Inflammatory macrophage (primary cell): ENCODE measurements at places on chromosomes 6 and 20.

GRCh38 chr6:23420659-23421350 lies 705.2 kb upstream of the NRSN1 start:
- DNase-seq = no peak

GRCh38 chr20:19970256-19970765 lies 46.9 kb upstream of the NAA20 start:
- no peak for DNase-seq

DNA sequence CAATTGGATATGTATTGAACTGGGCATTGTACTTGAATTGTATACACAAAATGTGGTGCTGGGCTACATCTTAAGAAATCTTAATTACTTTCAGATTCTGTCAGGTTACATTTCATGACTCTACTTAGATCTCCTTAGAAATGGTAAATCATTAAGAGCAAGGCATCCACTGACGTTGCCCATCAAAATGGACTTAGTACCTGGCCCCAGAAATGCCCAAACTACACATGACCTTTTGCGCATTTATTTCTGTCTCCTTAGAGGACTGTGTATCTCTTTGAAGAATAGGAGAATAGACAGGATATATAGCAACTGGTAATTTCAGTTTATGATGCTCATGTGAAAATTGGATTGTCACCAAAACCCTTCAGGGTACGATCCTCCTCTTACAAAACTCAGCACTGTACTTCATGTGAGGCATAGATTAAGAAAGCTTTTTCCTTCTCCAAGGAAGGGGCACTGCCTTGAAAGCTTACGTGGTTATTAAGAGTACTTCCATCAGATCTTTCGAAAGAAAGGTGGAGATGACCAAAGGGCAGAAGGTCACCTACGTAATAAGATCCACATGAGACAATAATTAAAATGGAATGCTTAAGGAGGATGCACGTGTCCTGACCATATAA lies 61.4 kb upstream of the BMP2 start:
- no peak for DNase-seq

GRCh38 chr20:63091901-63092659 lies 85.3 kb upstream of the BHLHE23 start:
- DNase-seq = no peak

- DNase-seq = no peak
Observed at GRCh38 chr6:160202411-160202810, 56.2 kb downstream of the SLC22A2 start.

DNA sequence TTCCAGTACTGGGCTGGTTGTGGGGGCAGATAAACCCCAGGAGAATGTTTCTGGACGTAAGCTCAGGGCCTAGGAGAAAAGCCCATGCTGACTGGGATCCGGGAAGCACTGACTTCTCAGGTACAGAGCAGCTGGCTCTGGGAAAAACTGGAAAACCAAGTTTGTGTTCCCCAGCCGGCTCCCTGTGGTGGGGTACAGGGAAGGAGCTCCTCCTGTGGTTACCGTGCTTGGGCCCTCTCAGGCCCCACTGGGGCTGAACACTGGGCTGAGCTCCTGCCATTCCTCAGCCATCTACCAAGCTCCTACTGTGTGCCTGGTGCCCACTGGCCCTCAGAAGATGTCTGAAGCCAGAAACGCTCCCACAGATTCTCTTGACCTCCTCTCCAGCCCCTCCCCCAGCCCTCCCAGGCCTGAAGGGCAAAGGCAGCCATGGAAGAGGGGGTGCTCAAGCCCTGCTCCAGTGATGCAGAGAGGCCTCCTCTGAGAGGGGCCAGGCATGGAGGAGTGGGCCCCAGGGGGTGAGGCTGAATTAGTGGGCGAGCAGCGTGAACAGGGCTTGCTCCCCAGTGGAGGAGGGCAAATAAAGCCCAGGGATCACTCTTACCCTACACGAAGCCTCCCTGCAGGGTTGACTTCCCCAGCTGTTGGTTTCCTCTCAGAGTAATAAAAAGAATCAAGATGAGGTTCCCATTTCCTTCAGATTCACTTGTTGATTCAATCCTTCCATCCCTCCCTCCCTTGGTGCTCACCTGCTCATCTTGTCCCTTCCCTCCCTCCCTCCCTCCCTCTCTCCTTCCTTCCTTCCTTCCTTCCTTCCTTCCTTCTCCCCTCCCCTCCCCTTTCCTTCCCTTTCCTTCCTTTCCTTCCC lies 100.0 kb downstream of the VEGFA start:
- DNase-seq = no peak

DNA sequence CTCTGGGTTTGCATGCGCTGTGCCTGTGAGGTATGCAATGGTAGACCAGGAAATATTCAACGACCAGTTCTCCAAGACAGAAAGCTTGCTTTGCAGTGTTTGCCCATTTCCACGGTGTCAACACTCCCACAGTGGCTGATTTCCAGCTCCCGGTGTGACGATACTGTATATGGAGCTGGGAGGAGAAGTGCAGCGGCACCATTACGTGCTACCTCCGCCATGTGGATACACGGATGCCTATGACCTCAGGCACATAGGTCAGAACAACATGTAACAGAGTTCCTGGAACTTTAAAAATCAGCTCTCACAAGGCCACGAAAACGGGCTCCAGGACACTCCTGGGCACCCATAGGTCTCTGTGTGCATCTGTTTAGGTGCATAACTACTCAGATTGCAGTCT lies 51.1 kb downstream of the NFATC2 start:
- no peak for DNase-seq

DNA sequence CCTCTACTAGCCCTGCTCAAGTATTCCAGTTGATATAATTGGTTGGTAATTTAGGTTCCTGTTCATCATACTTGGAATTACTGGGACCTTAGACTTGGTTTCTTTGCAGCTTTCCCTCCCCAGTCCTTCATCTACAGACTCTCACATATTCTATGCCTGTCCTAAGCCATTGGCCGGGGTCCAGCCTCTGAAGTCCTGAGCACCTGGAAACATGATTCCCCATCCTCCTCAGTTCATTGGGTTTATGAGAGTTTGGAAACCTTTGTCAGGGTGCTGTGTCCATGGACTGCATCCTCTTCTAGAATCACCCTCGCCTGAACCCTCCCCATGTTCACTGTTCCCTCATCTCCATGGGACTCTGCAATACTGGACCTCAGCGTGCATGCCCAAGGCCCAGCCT lies 8.8 kb downstream of the GSTA2 start:
- DNase-seq = no peak

GRCh38 chr20:38128691-38129090 lies 36.4 kb downstream of the TGM2 start:
- DNase-seq = no peak

DNA sequence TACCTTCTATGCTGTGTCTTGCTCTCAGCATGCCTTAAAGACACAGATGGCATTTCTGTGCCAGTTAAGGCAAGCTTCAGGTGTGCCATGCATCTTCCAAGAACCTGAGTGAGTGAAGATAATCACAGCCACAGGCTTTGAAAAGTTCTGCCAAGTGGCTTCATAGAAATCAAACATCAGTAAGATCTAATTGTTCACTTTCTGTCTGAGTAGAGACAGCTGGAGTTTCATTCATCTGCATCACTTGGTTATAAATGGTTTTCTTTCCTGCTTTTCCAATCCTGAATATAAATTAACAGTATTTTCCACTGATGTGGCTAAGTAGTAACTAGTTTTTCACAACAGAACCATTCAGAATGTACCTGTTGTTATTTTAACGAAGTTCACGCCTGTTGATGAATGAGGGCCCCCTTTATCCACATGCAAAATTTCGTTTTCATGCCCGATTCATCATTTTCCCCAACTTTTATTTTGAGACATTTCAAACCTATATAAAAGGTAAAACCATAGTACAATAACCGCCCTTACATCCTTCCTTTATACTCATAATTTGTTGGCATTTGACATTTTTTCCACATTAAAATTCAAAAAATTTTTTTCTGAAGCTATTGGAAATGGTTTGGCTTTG lies 38.6 kb upstream of the KCNG1 start:
- no peak for DNase-seq

GRCh38 chr6:116136933-116137340 lies 11.0 kb upstream of the COL10A1 start:
- DNase-seq = no peak

DNA sequence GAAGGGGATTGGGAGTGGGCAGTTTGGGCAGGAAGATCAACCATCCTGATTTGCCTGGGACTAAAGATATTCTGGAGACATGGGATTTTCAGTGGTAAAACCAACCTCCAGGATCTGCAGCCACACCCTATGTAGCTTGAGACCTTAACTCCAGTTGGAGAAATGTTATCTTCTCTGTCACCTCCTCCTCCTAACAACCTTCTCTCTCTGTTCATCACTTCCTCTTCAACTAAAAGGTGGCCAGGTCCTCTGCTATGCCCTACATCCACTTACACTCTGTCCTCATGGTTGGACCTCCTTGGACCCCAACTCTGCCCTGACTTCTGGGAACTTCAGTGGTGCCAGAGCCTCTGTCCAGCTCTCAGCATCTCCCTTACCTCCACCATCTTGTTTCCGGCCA lies 42.0 kb upstream of the SLC9A8 start:
- no peak for DNase-seq

- no peak for DNase-seq
Observed at GRCh38 chr6:42460883-42461282, 9.2 kb upstream of the TRERF1 start.

- DNase-seq = no peak
Observed at GRCh38 chr6:108883172-108883571, 35.0 kb downstream of the ARMC2 start.

DNA sequence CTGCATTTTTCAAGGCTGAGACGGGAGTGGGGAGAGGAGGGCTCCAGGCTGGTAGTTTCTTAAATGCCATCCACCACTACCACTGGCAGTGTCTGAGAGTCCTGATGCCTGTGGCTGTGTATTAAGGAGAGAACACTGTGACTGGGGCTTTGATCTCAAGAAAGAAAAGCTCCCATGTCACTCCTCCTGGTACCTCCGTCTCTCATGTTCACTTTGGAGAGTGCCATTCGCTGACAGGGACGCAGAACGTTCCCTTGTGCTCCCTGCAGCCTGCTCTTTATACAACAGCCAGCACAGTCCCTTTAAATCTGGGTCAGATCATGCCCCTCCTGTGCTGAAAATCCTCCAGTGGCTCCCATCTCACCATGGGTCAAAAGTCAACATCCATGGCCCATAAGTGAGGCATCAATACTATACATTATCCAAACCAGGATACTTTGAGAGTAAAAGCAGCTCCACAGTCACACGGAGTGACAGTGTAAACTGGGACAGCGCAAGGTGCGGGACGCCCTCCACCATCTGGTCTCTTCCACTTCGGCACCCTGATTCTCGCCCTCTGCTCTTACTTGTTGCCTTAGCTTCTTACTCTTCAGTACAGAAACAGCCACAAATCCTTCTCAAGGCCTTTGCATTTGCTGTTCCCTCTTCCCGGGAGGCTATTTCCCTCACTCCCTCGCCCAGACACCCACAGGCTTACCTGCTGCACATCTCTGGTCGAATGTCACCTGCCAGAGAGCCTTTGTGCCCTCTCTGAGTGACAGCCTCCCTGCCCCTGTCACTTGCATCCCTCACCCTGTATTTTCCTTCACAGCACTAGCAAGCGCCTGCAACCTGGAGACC lies 20.0 kb downstream of the PDYN start:
- DNase-seq = no peak

DNA sequence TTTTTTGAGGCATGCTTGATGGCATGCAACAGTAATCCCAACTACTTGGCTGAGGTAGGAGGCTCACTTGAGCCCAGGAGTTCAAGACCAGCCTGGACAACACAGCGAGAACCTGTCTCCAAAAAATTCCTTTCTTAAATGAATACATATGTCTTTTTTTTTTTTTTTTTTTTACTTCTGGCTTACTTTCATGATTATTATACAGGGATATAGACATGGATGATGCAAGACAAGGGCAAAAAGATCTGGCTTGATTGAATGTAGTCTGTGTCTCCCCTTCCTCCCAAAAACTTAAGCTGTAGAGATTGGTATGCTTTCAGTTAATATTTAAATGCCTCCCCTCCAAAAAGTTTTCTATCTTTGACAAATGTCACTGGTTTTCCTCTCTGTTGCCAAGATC lies 7.6 kb downstream of the SNX3 start:
- DNase-seq = no peak

- no peak for DNase-seq
Observed at GRCh38 chr20:2298116-2298515, 2.3 kb downstream of the TGM3 start.

DNA sequence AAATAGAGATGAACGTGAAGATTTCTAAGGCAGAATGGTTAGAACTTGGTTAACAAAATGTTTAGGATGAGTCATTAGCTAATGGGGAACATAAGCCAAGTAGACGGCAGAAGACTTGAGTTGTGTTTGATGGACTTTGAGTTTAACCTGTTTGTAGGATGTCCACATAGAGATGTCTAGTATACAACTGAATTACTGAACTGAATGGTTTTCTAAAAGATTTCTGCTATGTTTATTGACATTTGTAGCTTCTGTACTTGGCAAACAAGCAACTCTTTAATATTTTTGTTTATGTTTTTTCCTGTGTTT lies 54.5 kb upstream of the DYNLRB1 start:
- no peak for DNase-seq

DNA sequence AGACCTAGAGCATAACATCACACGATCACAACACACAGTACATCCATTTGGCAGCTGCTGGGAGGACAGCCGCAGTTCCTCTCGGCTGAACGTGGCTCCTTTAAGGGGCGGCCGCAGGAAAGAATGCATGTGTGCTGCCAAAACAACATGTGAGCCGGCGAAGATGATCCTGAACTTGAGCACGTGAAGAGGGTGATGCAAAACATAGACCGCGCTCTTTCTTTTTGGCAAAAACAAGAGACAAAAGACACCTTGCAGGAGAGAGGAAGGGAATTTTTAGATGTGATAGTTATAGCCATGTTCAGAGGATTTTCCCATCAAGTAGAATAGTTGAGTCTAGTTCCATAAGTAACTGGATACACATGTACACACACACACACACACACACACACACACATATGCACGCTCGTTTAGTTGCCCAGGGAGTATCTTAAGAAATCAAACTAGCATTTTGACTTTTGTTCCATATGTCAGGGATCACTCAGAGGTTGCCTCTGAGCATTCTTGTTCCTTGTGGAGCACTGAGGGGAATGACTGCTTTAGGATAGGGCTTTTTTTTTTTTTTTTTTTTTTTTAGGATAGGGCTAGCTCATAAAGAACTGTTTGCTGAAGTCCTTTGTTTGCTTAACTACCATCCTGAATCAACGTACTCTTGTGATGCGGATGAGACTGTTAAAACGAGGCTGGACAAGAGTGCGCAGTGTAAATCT lies 21.7 kb upstream of the RANBP9 start:
- DNase-seq = no peak
